ENCODE measurements at places on chromosomes 2 and 18.

GRCh38 chr2:190304404-190304803 lies 15.2 kb downstream of the HIBCH start:
- DNase-seq: no peak

DNA sequence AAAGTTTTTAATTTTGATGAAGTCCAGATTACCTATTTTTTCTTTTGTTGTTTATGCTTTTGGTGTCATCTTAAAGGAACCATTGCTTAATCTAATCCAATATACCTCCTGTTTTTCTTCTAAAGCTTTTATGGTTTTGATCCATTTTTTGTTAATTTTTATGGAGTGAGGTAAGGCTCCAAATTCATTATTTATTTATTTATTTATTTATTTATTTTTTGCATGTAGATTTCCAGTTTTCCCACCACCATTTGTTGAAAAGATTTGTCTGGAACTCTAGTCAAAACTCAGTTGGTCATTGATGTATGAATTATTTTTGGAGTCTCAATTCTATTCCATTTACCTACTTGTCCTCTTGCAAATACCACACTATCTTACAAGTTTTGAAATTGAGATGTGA lies 99.4 kb upstream of the RBMS1 start:
- DNase-seq: no peak

GRCh38 chr2:158969162-158969714 lies 798 bp downstream of the TANC1 start:
- peak; percentile 49 for DNase-seq

GRCh38 chr18:8461544-8461943 lies 147.7 kb upstream of the RAB12 start:
- DNase-seq: no peak

DNA sequence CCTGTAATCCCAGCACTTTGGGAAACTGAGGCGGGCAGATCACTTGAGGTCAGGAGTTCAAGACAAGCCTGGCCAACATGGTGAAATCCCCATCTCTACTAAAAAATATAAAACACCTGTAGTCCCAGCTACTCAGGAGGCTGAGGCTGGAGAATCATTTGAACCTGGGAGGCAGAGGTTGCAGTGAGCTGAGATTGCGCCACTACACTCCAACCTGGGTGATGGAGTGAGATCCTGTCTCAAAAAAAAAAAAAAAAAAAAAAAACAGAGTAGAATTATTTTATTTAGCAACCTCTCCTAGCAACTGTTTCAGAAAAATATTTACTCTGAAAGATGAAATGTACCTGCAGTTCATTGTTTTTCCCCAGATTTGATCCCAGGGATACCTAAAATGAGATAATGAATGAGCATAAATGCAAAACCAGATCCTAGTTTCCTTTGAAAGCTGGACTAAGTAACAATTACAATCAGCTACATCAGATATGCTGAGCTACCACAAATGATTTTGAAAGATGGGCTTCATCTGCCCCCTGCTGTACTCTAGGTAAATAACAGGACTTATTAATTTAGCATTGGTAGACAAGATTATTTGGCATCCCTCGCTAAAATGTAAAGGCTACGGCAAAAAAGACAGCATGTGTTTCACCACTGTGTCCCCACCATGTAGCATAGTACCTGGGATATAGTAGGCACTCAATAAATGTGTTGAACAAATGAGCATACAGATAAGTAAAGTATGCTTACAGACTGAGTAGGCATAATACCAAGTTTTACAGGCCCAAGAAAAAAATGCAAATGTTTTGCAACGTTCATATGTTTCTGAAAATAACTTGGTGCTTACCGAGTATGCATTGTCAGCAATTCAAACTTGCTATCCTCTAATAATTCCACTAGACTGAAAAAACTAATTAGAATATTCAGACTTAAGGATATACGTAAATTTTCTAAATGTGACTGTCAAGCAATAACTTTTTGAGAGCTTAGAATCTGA lies 102.5 kb downstream of the ATL2 start:
- DNase-seq: no peak

- DNase-seq: no peak
Observed at GRCh38 chr2:1544478-1545069, 131.3 kb downstream of the TPO start.

- no peak for DNase-seq
Observed at GRCh38 chr2:99380376-99381010, 43.3 kb downstream of the EIF5B start.

- no peak for DNase-seq
Observed at GRCh38 chr2:173550143-173550542, 195.5 kb downstream of the CDCA7 start.

GRCh38 chr2:42182654-42183308 lies 13.6 kb downstream of the EML4 start:
- no peak for DNase-seq

- no peak for DNase-seq
Observed at GRCh38 chr2:234980451-234981187, 28.8 kb downstream of the SH3BP4 start.

GRCh38 chr2:10520154-10520553 lies 72.0 kb upstream of the ODC1 start:
- no peak for DNase-seq

DNA sequence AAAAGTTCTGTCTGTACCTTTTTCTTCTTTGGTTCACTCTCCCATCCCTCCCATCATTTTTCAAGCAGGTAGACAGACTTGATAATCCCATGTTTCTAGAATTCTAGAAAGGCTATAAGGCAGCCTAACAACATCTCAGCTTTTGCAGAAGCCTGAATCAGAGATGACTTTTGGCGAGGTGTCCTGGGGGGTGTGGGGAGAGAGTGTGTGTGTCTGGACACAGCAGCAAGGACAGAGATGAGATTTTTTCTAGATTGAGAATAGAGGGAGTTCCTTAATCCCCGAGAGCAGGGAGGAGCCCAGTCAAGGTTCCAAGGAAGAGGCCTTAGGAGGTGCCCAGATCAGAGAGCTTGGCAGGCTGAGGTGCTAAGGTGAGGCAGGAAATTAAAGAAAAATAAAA lies 22.0 kb upstream of the LAPTM4A start:
- DNase-seq: peak; percentile 49

DNA sequence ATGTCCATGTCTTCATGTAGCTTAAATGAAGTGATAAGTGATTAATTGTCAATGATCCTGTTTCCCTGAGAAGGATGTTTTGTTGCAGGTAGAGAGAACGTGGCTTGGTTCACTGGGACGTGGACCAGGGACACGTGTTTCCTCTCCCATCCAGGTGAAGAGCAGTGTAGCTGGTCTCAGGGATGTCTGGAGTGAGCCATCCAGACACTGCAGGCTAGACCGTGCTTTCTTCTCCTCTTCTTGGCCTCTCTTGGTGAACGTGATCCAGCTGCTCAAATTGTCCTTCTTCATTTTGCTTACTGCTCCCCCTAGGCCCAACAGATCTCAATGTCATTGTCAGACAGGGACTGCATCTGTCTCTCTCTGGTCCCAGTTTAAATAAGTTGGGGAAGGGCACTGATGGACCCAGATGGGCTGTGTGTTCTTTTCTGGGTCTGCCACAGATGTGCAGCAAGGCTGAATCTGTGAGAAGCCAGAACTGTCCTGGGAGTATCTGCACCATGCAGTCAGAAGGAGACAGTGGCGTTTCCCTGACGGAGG lies 263.8 kb downstream of the CYRIA start:
- DNase-seq: no peak

GRCh38 chr2:225296951-225297350 lies 102.6 kb upstream of the NYAP2 start:
- DNase-seq: no peak

GRCh38 chr2:241159116-241159515 lies 8.8 kb downstream of the PPP1R7 start:
- DNase-seq: no peak

GRCh38 chr18:35422237-35422636 lies 45.1 kb upstream of the ZNF396 start:
- no peak for DNase-seq

DNA sequence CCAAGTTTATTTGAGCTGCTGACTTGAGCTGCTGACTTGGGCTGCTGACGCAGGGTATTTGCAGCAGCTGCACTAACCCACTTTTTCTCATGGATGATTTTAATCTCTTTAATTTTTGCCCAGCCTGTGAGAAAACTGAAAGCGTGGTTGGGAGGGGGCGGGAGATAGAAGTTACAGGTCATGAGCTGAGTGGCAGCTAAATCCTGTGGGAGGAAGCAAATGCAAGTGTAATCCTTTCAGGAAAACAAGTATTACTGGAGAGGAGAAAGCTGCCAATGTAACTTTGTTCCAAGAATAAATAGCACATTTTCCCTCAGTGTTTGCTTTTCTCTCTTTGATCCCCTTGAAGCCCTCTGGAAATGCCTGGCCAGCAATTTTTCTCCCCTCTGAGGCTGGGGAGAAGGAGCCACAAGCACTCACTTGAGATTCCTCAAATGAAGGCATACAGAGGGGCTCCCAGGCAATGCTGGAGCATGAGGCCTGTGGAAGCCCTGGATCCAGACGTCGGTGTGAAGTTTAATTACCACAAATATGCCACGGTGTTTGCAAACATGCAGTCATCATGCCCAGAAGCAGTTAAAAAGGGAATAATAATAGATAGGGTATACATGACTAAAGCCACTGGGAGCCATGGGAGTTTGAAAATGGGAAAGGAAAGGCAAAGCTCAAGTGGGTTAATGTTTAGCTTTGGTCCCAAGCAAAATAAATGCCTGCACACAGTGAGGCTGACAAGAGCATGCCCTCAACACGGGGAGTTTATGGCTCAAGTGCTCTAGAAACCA lies 10.4 kb upstream of the EVA1A start:
- peak; percentile 75 for DNase-seq

DNA sequence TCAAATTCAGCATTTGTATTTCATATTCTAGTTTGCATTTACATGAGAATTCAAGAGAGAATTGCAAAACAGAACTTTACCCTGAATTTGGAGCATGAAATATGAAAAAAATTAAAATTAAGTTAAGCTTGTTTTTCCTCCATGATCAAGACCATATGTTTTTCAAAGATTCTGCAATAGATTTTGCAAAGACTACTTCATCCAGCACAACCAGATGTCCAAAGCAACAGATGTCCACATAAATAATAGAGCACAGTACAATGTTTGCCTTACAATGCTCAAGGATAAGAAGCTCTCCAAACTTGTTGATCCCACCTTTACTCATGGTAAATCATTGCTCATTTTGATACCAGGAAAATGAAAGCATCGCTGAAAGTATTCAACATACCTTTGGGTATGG lies 25.6 kb downstream of the FAP start:
- no peak for DNase-seq

GRCh38 chr18:37381554-37381953 lies 184.0 kb downstream of the CELF4 start:
- no peak for DNase-seq

DNA sequence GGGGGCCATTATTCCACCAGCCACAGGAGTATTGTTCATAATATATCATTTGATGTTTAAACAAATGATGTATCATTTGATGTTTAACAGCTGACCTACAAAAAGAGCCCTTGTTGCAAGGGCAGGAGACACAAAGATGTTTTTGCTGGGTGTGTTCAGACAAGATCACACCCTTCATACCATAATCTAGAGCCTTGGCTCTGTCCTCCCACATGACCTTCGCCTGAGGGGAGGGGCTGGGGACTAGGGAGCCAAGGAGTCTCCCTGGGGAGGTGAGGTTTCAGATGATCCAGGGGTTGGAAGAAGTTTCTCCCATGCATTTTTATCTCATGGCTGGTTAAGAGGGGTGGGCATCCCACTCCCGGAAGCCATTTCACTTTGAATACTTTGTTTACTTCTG lies 33.5 kb downstream of the CDC42EP3 start:
- no peak for DNase-seq

All from right hindlimb (tissue), 1 donor.